ENCODE measurements at places on chromosomes 11 and 22. TPM values are rescaled to one million over a fixed set of nuclear protein-coding genes. Genes with fewer than 3 reads are reported as not detected.

DNA sequence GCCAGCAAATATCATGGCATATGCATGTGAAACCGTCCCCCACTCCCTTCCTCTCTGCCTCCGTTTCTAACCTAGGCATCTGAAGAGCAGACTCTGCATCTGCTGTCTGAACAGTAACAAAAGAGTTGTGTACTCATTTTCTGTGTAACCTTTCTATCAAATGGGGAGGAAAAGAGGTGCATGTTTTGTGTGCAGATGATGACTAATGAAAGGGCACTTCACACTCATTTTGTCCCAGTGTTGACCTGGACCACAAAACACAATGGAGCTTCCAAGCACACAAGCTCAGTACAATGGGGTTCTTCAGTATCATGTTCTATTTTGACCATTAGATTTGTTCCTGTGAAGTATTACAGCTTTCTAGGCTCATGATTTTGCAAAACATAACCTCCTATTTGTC is 13.0 kb downstream of the JHY start:
- no peak overlapping the region for H3K4me3 ChIP-seq
- no peaks in the 10 kb centered on the region for H3K36me3 ChIP-seq
- H3K4me1 ChIP-seq = no peaks in the 10 kb centered on the region
- no peak overlapping the region for H3K27ac ChIP-seq
- DNase-seq = no peak
- no peaks in the 10 kb centered on the region for H3K27me3 ChIP-seq

OR10A2 gene
- not detected for polyA plus RNA-seq

GGTLC2 gene
- polyA plus RNA-seq = 0.14 TPM

MAJIN gene
- polyA plus RNA-seq = not detected

BSX gene
- not detected for polyA plus RNA-seq

Data from H1 (cell line).